ENCODE measurements at places on chromosomes 4 and X. TPM values are rescaled to one million over a fixed set of nuclear protein-coding genes. Genes with fewer than 3 reads are reported as not detected.

DNA sequence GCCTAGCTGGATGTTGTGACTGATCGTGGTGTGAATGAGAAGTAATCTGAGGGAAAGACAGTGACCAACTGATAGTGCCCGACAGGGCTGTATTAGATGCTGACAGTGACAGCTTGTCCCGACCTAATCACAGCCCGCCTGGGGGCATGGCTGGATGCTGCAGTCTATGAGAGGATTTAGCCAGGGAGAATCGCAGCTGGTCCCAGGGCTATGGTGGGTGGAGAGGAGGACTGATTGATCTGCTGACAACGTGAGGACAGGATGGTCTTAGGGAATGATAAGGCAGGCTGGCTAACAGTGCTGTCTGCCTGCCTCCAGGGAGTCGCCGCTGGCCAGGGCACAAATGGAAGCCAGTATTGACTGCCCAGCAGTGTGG is 621 bp upstream of the SUV39H1 start:
- DNase-seq = no peak

GRCh38 chr4:160825644-160826338 is 1338.0 kb downstream of the FSTL5 start:
- no peak for DNase-seq

DNA sequence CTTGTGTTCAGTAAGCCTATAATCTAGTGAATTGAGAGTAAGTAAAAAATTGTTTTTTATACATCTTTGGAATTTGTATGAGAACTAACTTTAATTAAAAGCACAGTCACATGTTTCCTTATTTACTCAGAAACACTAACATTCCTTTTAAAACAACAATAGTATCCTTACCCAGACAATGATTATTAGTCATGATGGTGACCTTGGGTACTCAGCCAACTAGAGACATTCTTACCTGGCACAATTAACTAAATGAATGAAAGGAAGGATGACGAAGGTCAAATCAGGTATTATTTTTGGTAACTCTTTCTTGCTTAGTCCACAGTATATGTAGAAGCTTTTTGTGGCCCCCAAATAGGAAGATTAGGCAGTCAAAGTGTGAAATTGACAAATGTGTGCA is 901.0 kb downstream of the FAT4 start:
- DNase-seq = no peak

- no peak for DNase-seq
These were observed 22.1 kb downstream of the PPP1R2C start for GRCh38 chrX:42755815-42756214.

GRCh38 chr4:87974856-87975462 is 555 bp upstream of the SPP1 start:
- DNase-seq = no peak

DNA sequence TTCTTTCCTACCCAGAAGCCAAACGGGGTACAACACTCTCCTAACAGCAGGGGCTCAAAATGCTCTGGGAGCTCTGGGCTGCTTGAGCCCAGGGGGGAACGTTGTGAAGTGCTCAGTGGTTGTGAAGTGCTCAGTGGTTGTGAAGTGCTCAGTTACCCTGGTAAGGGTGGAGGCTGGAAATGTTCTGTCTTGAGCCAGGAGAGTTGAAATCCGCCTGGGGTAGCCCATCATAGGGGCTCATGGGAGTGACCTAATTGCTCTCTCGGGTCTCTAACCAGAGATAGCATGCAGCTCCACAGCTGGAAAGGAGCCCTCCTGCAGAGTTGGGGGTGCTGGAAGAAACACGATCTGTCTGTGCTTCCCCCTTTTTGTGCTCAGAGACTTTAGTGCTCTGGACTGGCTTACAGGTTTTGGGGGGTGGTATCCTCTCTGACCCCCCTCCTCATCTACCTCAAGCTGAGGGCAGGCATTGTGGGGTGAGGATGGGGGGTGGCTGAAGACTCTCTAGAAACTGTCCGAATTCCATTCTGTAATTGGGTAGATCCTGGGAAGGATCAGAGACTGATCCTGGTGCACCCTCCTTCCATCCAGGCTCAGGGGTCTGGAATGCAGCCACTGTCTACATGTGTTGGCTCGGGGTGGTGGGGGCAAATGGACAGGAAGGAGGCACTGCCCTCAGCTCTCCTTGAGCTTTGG is 2.7 kb downstream of the EFNB1 start:
- no peak for DNase-seq

ZNF674 gene
- polyA plus RNA-seq = 6.3 TPM

NUDT11 gene
- 13.8 TPM for polyA plus RNA-seq

AREG gene
- polyA plus RNA-seq = not detected

GAGE12J gene
- not detected for polyA plus RNA-seq

PF4V1 gene
- polyA plus RNA-seq = 0.46 TPM
